ENCODE measurements at places on chromosomes 1 and 21.

GRCh38 chr1:3307359-3307758 is 147.1 kb upstream of the ARHGEF16 start:
- DNase-seq, result no peak

DNA sequence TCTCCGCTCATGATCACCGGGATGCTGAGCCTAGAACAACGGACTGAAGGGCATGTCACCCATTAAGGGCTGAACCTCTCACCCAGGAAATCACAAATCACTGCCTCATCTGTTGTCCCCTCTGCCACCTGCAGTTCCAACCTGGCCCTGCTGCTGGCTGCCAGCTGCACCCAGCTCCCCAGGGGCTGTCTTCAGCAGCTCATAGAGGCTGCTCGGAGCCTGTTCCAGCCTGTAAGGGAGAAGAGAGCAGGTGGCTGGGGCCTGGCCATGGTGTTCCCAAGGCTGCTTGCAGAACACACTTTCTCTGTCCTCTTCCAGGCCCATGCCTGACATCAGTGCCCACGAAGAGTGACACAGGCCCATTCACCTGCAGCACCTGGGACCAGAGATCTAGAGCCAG is 44.5 kb upstream of the DISP3 start:
- no peak for DNase-seq

DNA sequence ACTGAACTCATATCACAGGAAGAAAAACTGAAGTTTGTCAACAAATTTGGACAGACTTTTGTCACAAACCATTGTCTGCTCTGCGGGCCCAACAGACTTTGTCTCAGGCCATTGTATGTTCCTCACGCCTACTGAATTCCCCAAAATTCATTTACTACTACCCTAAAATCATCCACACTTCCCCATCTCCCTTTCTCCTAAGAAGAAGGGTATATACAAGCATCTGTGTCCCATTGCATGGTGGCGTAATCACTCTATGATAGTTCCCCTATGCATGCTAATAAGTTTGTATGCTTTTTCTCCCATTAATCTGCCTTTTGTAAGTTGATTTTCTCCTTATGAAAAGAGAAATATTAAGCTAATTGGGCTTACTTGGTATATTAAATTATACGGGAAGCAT is 54.9 kb upstream of the ATF3 start:
- no peak for DNase-seq

GRCh38 chr1:22737374-22738068 is 26.9 kb downstream of the EPHB2 start:
- DNase-seq, result no peak

DNA sequence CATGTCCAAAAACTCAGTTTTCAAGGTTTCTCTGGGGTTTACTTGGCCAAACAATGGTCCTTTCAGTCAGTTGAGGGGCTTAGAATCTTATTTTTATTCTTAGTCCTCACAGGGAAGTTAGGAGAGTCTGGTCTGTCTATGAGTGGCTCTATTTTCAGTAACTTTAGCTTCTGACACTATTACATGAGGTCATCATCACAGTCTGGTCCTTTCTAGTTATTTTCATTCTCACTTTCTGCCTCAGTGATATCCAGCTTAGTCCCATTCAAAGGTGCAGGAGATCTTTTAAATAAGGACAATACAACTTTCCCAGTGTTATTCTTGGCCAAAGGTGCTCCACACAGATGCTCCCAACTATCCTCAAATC is 30.0 kb upstream of the FGGY start:
- DNase-seq, result no peak

DNA sequence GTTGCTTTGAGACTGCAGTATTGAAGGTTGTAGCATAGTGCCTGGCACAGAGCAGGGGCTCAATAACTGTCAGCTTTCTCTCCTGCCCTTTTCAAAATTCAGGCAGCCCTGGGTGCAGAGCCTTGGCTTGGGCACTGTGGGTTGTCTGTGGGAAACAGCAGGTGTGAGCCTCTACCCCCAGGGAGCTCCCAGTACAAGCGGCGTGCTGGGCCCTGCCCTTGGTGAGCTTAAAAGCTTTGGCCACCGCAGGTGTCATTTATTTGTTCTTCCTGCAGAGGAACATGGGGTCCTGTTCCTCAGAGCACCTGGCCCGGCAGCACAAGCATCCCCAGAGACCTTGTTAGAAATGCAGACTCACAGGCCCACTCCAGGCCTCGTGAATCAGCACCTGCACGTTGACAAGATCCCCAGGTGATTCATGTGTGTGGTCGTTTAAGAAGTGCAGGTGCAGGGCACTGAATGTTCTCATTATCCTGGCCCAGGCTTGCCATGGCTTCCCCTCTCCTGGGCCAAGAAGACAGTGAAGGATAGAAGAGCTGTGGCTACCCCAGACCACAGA is 29.9 kb upstream of the IGSF21 start:
- no peak for DNase-seq

GRCh38 chr1:155023627-155024026 is 10.0 kb downstream of the DCST2 start:
- no peak for DNase-seq
